ENCODE measurements at places on chromosomes 13 and 19.

DNA sequence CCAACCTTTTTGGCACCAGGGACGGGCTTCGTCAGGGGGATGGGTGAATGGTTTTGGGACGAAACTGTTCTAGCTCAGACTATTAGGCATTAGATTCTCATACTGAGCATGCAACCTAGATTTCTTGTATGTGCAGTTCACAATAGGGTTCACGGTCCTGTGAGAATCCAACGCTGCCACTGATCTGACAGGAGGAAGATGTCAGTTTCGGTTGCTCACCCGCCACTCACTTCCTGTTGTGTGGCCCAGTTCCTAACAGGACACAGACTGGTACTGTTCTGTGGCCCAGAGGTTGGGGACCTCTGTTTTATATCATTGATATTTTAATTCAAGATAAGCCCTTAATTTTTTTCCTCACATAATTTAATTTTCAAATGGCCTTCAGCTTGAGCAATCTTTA, 26.7 kb upstream of the TDRD3 start:
- no peak for DNase-seq

DNA sequence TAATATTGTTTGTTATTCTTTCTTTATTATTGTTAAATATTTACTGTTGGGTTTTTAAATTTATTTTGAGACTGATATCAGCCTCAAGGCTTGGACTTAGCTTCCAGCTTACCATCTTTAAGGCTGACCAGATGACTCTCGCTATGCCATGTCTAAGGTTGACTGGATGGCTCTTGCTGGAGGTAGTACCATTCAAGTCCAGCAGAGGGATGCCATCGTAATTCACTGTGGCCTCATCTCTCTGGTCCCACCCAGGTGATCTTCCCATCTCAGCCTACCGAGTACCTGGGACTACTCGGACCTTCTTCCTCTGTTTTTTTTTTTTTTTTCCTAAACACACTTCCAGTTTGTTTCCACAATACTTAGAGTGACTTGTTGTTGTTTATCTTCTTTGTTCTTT, 41.7 kb upstream of the ZNF91 start:
- DNase-seq: peak; percentile 29

DNA sequence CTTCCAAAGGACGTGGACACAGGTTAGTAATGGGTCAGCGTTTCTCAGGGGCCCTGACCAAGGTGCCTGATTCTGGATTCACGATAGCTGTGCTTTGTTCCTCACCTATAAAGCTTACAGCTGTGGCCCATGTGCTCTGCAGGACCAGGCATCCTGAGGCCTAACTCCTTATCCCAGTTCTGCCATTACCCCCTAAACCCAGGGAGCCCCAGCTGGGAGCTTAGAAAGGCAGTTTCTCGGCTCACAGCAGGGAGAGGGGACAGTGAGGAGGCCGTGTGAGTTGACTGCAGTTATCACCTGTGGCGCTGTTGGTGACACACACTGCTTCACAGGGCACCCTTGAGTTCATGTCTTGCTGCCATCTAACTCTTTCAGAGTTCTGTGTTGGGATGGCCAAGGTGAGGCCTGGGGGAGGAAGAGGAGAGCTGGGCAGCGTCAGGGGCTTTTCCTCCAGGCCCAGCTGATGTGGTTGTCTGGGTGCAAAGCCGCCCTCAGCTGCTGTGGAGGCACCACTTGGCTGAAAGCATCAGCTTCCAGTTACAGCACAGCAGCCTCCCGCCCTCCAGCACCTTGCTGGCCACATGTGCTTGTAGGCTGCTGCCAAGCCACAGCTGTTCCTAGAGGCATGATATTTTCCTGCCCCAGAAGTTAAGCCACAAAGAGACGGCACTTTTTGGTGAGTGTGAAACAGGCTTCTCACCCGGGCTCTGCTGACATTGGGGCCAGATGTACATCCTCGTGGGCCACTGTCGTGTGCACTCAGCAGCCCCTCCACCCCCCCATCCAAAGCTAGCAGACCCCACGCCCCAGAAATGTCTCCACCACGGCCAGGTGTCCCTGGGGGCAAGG, 99.6 kb upstream of the MCF2L start:
- DNase-seq: no peak

- no peak for DNase-seq
Measured at GRCh38 chr13:98385606-98386005, 191.3 kb downstream of the STK24 start.

- DNase-seq: no peak
Measured at GRCh38 chr13:64488731-64489130, 2741.4 kb downstream of the PCDH9 start.
